ENCODE measurements at places on chromosomes 12 and 14.

DNA sequence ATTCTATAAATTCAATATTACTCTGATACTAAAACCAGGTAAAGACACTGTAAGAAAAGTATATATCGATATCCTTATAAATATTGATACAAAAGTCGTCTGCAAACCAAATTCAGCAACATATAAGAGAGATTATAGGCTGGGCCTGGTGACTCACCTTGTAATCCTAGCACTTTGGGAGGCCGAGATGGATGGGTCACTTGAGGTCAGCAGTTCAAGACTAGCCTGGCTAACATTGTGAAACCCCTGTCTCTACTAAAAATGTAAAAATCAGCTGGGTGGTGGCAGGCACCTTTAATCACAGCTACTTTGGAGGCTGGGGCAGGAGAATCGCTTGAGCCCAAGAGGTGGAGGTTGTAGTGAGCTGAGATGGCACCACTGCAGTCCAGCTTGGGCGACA lies 13.5 kb upstream of the TUBA1C start:
- DNase-seq, result no peak

DNA sequence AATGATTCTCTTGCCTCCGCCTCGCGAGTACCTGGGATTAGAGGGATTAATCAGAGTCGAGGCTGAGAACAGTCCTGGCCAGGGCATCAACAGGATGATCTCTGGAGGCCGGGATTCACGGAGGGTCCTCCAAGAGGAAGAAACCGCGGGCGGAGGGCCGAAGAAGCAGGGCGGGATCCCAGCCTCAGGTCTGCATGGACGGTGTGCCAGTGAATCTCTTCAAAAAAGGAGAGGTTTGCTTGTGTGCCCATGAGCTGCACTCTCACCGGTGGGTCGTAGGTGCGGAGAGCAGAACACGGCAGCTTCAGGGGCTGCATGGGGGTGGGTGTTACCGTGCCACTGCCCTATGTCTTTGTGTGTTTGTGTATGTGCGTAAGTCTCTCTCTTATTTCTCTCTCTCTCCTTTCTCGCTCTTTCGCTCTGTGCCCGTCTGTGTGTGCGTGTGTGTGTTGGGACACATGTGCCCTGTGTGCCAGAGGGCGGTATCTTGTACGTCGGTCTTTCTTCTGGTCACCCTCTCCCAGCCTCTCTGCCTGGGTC lies 768.2 kb upstream of the ALG10B start:
- DNase-seq, result no peak

- DNase-seq, result no peak
These were observed 116.8 kb downstream of the DAAM1 start for GRCh38 chr14:59305231-59305630.

GRCh38 chr14:96105089-96105925 lies 66.1 kb downstream of the C14orf132 start:
- DNase-seq, result no peak

- DNase-seq, result no peak
These were observed 171.5 kb downstream of the ANO2 start for GRCh38 chr12:5773550-5773949.

- DNase-seq, result no peak
These were observed 129.9 kb downstream of the CRACR2A start for GRCh38 chr12:3622822-3623690.

Measured in SK-N-DZ (cell line).